ENCODE measurements at places on chromosomes 1 and 21.
A peak's percentile ranks its signal among the peaks of the same experiment; 100 is the strongest.

DNA sequence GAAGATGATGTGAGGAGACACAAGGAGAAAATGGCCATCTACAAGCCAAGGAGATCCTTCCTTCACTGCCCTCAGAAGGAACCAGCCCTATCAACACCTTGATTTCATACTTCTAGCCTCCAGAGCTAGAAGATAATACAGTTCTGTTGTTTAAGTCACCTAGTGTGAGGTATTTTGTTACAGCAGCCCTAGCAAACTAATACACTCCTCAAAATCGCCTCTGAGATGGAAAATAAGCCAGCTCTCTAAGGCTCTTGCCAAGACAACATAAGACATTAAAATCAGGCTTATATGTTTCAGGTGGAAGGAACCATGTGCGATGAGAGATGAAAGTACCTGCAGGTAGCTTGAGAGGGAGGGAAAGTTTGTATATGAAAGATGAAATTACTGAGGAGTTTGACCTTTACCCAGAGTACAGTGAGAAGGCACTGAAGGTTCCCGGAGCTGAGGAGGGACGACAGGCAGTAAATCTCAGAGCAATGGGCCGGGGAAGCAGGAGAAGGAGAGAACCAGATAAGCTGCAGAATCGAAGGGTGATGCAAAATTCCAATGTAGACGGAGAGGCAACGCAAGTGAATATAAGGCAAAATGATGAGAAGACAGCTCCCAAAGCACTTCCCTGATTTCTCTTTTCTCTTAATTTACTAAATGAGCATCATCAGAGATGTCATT, 84.7 kb downstream of the HHIPL2 start:
- no peak for DNase-seq

GRCh38 chr1:30283199-30283962, 440.0 kb downstream of the MATN1 start:
- no peak for DNase-seq

- no peak for DNase-seq
These were observed 258.8 kb downstream of the PLPP3 start for GRCh38 chr1:56320464-56321149.

GRCh38 chr1:1799716-1800115, 21.4 kb upstream of the NADK start:
- no peak for DNase-seq

GRCh38 chr1:100449477-100449876, 88.5 kb upstream of the GPR88 start:
- no peak for DNase-seq

DNA sequence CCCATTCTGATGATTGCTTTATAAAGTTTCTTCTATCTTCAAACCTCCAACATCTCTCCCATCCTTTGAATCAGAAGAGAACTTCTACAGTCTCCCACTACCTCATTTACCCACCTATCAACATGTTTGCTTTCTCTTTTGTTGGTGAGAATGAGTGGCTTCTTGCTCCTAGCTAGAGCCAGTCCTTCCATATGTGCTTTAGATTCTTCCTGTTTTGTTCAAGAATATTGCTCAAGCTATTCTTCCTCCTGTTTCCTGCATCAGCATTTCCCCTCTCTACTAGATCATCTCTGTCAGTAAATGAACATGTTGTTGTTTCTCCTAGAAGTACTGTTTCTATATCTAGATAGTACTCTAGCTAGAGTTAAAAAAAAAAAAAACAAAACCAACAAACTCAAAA, 6.3 kb downstream of the ATF6 start:
- no peak for DNase-seq

GRCh38 chr1:226990133-226990716, 50.1 kb downstream of the COQ8A start:
- no peak for DNase-seq

GRCh38 chr1:116820369-116820768, 66.1 kb downstream of the CD2 start:
- peak; percentile 99 for DNase-seq

DNA sequence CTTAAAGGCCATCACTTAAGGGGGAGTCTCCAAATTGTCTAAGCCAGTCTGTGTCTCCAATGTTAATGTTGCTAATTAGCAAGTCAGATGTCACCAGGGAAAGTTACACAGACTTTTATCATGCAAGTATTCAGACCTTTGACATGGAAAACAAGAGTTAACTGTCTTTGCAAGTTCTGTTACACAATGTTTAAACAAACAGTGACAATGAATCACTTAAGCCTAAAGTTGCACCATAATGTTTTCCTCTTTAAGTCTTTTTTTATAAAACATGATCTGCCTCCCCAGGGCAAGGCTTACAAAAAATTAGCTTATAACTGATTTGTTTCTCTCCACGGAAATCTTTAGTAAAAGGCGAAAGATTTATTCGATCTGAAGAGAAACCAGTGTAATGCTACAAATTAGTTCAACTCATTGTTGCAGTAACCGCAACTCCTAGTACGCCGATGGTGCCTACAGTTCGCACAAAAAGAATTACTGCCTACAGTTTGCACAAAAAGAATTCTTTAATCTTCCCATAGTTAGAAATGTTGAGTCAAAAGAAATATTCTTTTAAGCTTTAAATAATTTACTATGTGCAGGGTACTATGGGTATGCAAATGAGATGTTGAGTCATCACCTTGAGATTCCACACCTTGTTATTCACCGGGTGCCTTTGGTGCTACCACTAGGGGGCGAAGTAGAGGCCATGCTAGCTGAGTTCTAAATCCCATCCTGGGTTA, 45.3 kb downstream of the HHAT start:
- DNase-seq = peak; percentile 90

GRCh38 chr1:59520194-59520593, 223.3 kb downstream of the FGGY start:
- no peak for DNase-seq

GRCh38 chr1:154960446-154961136, 991 bp downstream of the PYGO2 start:
- no peak for DNase-seq

DNA sequence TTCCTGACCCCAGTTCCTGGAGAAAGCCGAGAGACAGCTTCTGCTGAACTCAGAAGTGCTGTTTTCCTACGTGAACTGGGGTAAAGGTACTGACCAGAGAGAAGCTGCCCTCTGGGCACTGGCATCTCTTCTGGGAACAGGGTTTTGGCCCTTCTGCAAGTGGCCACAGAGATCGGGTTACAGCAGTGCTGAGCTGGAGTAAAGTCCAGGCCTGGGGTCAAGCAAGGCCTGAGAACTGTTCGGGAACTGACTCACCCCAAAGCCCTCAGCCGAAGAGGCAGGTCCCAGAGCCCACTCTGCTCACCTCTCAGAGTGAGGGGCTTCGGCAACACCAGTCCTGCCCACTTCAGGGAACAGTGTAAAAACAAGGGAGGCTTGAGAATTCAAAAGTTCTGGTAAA, 177.2 kb upstream of the RUNX1 start:
- DNase-seq = no peak

- DNase-seq = no peak
These were observed 28.4 kb downstream of the FABP3 start for GRCh38 chr1:31344503-31344902.

DNA sequence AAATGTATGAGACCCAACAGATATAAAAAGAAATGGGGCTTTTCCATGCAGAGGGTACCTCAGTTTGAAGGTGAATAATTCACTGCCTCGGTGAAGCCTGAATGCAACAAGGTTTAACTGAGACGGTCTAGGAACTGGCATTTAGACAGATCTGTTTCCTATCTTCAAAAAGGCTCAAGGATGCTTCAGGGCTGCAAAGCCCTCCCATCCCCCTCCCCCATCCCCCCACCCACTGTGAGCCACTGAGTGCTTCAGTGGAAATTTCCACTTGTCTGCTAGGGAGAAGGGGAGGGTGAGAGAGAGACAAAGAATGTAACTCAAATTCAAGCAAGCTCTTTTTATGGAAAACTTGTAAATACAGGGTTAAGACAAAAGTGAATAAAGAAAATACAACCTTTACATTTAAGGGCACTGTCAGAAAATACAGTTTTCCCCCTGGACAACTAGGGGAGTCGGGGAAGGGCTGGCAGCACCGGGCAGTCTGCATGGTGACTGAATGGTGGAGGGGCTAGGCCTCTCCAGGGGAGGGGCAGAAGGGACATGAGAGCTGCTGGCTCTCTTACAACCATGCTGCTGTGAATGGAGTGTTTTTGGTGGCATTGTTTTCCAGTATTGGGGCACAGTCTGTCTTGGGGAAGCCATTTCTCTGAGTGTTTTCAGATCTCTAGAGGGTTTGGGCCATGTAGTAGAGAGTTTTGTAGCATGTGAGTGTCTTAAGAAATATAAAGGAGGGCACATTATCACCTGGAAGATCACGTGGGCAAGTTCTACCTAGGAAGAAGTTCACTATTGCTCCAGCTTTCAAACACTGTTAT, 56.7 kb downstream of the MRPS6 start:
- no peak for DNase-seq

DNA sequence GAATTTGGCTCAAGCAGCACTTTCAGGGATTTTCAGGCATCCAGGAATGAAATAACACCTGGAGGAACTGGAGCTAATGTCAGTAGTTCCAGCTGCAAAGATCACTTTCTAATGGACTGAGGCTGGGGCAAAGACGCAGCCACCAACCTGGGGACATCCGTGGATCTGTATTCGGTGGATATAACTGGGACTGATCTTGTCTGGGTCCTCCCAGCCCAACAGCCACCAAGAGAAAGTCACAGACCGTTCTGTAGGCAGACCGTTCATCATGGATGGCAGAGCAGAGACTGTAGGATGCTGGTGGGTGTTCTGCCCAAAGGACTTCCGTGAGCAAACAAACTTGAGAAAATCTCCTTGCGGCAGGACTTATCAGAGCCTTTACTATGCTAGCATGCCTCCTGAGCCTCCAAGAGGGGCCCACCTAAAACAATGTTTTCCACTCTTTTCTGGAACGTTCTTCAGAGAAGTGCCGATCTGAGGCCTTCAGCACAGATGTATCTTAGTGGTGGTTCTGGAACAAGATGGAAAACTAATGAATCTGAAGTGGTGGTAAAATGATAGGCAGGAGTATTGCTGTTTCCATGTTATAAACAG, 86.1 kb upstream of the KLHDC7A start:
- no peak for DNase-seq

DNA sequence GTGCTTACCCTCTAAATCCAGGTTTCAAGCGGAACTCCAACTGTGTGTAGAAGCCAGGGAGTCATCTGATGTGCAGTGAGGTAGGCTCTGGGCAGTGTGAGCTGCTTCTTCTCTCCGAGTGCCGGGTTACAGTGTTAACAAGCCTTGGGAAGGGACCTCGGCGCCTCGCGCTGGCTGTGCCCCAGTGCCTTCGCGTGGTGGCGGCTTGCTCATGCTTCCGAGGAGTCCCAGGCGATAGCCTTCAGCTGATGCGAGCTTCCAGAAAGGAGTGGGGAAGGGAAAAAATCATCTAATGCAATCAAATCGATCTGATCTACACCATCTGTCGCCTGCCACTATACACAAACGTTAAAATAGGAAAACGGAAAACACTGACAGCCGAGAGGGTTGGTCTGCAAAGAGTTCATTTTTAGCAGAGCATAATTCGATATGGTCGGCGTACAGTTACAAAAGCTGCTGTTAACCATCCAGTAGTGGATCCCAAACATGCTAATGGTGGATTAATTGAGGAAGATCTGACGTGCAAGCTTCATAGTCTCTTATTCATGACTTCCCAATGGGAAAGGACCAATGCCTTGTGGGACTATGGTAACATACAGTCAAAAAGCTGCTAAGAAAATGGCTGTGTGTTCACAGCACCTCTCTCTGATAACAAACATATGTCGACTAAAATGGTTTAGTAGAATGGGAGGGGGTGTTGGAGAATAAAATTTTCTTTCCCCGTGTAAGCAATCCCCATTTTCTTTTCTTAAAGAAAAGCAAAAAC, 128.7 kb upstream of the DPYD start:
- no peak for DNase-seq

DNA sequence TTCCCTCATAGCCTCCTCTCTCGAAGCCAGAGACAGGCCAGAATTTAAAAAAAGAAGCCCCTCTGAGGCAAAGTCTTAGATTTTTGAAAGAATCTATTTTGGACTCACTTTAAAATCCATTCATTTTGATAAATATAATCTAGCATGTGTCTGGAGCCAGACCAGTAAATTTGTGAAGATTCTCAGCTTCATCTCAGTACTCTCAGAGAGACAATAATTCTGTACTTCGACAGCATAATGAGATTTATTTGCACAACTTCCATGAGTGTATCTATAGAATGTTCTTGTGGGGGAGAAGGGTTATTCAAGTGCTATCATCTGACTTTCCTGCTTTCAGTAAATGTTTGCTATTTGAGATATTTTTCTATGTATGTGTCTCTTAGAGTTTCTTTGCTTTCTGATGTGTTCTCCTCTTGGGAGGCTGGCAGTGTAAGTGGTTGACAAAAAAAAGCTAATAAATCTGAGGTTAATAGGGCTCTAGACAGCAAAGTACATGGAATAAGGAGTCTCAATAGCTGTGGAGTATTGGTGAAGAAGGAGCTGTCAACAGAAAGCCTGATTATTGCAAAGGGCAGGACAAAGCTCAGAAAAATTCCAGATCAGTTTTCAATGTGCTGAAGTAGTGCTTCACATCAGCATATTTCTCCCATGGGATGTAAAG, 223.0 kb downstream of the PTBP2 start:
- DNase-seq = no peak

- DNase-seq = no peak
These were observed 184.6 kb downstream of the LMO4 start for GRCh38 chr1:87513255-87513654.

DNA sequence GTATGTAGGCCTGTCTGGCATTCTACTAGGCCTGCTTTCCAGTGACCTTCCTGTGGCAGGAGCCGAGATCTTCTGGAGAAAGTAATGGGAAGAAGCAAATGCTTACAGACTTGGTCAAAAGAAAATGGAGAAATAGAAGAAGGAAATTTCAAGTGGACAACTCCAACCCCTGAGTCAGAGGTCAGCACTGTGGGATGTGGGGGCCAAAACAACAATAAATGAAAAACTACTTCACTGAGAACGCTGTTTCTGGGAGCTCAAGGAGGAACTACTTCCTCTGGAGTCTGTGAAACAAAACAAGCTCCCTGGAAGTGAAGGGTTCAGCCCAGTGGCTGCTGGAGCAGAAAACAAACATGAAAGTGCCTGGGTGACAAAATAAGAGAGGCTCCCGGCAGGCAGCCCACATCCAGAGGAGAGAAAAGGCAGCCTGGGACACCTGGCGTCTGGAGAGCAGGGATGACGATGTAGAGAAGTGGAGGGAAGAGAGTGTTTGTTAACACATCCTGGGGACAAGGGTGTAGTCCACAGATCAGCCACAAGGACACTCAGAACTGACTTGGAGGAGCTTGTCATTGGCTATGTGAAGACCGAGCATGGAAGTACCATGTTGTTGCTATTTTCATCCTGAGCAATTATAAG, 355.2 kb downstream of the SMYD3 start:
- no peak for DNase-seq

GRCh38 chr21:33861125-33861524, 54.5 kb downstream of the ATP5PO start:
- DNase-seq = no peak

DNA sequence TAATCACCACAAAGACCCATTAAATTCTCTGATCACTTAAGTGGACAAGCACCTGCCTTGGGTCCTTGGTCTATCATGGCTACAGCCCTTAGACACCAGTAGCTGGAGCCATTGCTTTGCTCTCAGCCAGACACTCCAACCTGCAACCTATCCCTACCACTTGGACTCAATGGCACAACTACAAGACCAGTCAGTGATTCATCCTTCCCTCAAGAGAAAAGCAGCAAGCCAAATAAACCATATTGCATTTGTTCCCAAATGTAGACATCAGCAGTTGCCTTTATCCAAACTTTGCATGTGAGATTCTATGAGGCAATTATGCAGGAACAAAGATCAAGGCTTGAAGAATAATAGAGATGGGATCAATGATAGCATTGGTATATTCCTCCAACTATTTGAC, 263.4 kb downstream of the HHIPL2 start:
- no peak for DNase-seq
